ENCODE measurements at places on chromosomes 7 and 10.

DNA sequence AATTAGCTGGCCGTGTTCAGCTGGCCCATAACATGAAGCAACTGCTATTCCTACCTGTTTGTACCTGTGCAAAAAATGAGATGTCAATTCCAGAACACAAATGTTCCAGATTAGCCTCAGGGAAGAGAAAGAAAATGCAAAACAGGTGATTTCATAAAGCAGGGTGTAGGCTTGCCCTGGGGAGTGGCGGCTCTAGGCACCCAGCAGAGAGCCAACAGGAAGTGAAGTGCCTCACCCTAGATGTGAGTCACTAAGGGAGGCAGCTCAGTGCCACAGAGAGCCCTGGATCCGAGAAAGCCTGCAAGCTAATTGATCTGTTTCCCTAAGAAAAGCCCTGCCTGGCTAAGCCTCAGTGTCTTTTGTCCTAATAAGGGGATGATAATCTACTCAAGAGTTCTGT, 240.0 kb downstream of the ARHGAP21 start:
- no peak for DNase-seq

DNA sequence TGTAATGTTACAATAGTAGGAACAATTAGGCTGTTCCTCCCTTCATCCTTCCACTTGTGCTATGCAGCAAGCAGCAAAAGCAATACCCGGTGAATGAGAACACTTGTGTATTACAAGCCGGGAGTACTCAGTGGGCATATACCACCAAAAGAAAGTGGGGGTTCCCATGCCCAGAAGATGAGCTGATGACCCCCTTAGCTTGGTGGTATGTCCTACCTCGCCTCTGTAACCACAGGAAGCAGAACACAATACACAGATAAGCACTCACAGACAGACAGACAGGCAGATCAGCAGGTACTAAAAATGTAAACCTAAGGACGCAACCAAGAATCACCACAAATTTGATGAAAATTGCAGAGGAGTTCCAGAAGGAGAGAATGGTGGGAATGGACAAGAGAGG, 15.5 kb upstream of the KIF20B start:
- no peak for DNase-seq

DNA sequence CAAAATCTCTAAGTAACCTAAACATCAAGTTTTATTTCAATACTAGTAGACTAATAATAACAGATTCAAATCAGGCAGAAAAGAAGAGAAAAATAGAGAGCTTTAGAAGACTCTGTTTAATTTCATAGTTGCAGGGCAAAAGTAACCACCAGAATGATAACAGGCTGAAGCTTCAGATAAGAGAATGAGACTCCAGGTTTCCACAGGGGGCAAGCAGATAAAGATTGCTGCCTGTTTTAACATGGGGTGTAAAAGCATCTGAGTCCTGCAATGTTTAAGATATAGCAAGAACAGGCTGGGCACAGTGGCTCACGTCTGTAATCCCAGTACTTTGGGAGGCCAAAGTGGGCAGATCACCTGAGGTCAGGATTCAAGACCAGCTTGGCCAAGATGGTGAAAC, 11.0 kb downstream of the CROT start:
- no peak for DNase-seq

DNA sequence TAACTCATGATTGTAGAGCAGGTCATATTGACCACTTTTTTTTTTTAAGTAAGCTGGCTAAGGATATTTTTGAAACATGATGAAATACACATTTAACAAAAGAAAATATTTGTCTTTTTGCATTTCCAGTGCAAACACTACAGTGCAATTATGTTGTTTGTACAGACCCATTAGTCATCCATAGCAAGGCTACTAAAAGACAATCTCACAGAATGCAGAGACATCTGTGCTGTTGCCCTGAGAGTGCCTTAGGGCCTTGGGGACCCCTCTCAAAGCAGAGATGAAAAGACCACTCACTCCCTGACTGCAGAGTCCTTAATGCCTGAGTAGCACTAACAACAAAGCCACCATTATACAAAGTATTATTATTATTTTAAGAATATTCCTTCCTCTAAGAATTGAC, 104.5 kb downstream of the NRCAM start:
- DNase-seq: no peak

GRCh38 chr7:76352193-76352592, 6.6 kb downstream of the YWHAG start:
- no peak for DNase-seq

DNA sequence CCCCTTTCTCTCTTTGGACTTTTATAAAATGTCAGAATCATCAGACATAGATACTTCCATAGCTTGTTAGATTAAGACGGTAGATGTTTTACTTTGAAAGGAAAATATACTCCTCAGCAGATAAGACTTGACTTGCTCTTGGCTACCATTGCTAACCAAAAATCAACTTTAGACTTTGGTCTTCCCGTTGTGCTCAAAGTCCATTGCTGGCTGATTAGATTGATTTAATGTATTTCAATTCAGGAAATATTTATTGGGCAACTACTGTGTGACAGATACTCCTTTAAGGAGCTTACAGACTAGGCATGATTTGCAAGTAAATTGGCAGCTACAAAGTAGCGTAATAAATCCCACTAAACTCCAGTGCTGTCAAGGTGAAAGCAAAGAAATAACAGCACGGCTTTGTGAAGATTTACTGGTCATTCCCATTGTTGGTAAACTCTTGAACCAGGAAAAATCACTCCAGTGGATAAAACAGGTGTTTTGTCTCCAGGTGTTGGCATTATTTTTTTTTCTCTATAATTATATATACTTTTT, 95.7 kb upstream of the ARMC3 start:
- no peak for DNase-seq

DNA sequence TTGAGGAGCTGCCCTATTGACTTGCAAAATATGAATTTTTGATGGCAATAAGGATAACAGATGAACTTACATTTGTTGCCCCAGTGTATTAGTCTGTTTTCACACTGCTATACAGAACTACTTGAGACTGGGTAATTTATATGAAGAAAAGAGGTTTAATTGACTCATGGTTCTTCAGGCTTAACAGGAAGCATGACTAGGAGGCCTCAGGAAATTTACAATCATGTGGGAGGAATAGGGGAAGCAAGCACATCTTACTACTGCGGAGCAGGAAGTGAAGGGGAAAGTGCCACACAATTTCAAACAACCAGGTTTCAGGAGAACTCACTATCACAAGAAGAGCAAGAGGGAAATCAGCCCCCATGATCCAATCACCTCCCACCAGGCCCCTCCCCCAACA, 57.9 kb downstream of the ZNF22 start:
- DNase-seq: no peak

- DNase-seq: no peak
Measured at GRCh38 chr7:94396596-94396995, 1.9 kb downstream of the COL1A2 start.

GRCh38 chr7:39069896-39070881, 92.5 kb downstream of the POU6F2 start:
- DNase-seq: no peak

DNA sequence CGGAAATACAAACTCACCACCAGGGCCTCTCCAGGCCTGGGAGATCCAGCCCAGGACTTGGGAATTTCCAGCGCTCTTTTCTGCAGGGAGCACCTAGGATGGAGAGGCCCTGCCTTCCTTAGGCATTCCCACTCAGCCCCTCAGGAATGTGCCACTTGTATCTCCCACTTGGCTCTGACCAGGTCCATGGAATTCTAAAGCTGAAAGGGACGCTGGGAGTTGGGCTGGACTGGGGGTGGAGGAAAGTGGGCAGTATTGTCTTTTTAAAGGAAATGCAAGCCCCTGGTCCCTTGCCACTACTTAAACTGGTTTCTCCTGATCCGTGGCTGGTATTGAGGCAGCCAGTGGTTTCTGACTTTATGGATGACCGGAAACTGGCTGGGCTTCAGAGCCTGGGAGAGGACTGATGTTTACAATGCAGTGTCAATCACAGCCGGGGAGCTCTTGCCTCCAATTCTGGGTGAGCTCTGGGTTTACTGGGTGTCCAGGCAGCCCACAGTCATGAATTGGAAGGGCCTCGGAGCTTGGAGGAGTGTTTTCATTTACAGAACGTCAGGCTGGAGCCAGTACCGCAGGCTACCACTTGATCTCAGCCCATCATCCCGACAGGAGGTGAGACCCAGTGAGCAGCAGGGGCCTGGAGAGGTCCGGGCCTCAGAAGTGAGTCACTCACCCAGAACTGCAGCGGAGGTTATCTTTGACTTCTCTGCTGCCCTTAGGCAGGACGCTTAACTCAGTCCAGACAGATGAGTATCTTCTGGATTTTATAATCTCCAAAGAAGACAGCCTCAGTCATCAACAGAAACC, 27.3 kb downstream of the AGAP3 start:
- DNase-seq: no peak

- DNase-seq: no peak
Measured at GRCh38 chr7:151402029-151402835, 7.6 kb downstream of the WDR86 start.

- DNase-seq: no peak
Measured at GRCh38 chr7:27735165-27735564, 4.8 kb upstream of the TAX1BP1 start.

DNA sequence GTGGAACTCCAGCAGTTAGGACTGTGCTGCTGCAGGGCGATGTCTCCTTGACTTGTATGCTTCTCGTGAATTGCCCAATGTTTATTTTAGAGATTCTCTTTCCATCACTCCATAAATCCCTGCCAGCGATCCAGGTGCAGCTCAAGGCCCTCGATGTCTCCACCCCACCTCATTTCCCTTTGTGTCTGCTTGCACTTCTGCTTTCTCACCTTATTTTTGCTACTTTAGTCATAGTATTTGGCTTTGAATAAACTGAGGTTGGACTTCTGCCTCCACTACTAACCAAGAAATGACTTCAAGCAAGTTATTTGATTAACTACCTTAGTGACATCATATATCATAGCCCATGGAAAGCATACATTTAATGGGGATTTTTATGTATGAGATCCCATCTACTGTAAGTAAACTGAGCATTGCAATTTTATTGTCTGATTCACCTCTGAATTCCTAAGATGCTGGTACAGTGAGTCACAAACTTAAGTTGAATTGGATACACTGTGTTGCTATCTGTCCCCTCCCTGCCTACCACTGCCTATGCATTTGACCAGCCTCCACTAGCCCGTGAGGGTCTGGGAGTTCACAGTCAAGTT, 255.8 kb downstream of the ABCA13 start:
- DNase-seq: no peak

- no peak for DNase-seq
Measured at GRCh38 chr10:101258179-101258885, 29.1 kb upstream of the LBX1 start.

DNA sequence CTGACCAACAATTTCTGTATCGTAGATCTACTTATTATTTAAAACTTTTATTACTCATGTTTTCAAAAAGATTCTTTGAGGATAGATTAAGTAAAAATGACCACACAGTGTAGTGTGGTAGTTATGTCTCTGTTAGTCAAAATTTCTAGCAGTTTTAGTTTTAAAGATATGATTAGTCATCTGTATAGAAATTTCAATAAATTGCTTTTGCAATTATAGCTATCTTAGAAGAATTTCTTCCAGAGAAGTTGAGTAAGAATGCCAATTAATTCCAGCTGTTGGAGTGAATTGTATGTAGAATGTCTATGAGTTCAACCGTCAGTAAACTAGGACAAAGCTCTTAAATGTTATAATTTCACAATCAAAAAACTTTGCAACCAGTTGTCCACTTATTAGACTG, 229.7 kb downstream of the CDK14 start:
- no peak for DNase-seq

DNA sequence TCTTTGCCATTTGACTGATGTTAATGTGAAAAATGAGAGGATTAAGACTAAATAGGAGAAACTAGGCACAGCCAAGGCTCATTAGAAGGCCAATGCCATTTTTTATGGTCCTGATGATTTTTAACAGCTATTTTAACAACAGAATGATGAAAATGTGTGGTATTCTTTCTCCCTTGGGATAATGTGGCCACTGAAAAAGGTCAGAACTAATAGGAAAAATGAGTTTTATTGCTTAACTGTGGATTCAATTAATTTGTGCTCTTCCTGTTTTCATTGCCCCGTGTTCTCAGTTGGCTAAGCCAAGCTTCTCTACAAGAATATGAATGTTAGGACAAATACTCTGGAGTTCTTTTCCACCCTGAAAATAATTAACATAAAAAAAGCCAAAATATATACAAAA, 56.6 kb downstream of the BMPER start:
- DNase-seq: no peak

- DNase-seq: no peak
Measured at GRCh38 chr7:4775848-4776623, 613 bp downstream of the AP5Z1 start.

DNA sequence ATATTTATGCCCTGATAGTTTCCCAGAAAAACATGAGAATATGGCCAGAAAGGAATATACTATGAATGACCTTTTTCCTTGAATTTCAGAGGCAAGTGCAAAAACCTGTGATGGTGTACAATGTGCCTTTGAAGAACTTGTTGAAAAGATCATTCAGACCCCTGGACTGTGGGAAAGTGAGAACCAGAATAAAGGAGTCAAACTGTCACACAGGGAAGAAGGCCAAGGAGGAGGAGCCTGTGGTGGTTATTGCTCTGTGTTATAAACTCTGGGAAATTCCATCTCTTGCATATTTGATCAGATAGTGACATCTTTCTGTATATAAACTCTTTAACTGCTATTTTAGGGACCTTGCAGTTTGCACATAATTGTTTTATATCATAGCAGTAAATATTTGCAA, 33.7 kb downstream of the RAB18 start:
- DNase-seq: no peak

- DNase-seq: no peak
Measured at GRCh38 chr7:129191272-129191671, 2.8 kb downstream of the SMO start.

GRCh38 chr10:49682879-49683278, 3.4 kb downstream of the C10orf53 start:
- DNase-seq: no peak

DNA sequence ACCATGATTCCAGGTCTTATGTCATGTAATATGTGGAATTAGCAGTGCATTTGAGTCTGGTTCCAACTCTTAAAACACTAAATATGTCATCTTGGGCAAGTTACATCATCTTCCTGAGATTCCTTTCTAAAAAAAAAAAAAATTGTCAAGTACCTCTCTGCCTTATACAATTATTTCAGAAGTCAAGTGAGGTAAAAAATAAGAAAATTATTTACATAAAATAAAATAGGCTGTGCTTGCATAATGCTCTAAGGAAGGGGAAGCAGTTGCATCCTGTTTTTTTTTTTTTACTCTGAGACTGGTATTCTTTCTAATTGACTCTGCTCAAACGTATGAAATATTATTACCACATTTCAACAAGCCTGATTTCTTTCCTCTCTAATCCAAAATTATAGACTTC, 55.1 kb upstream of the SEMA3A start:
- DNase-seq: no peak

DNA sequence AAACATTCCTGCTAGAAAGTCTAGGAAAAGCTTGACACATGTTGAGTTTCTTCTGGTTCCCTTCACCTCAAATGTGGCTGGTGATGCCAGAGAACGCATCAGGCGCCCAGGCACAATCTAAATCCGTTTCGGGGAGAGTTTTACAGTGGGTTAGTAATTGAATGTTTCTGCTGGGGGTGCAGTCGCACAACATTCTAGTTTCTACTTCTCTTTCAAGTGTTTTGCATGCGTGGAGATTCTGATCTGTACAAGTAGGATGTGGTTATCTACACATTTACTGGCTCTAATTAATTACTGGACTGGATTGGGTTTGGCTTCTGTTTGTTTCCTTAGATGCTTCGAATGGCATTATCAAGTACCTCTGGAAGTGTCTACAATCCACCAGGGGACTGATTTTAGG, 173.8 kb downstream of the TMEM26 start:
- no peak for DNase-seq

Measured in substantia nigra (tissue), 51 donors.